ENCODE measurements at places on chromosomes 7 and 10.

DNA sequence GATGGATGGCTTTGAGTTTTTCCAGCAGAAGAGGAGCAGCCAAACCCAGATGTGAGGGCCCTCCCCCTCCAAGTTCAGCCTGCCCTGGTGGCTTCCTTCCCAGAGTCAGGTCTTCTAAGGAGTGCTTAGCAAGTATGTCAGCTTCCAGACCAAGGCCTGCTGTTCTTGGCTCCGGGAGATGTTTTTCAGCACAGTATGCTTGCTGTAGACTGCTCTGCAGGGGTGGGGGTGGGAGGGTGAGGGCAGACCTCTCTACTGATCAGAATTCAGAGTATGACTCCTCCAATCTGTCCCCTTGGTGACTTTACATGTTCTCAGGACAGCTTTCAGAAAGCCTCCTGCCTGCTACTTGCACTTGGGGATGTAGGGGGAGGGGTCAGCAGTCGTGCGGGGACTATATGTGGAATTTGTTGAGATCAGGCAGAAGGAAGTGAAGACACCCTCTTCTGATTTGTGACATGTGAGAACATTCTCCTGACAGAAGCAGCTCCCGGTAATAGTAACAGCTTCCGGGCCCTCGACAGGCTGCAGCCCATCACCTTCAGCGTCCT lies 516.4 kb upstream of the ZMIZ1 start:
- DNase-seq = no peak

GRCh38 chr7:128840326-128841170 lies 10.3 kb downstream of the FLNC start:
- DNase-seq = no peak

- no peak for DNase-seq
Observed at GRCh38 chr7:155893664-155894063, 81.4 kb upstream of the SHH start.

GRCh38 chr7:15669443-15670090 lies 16.9 kb downstream of the MEOX2 start:
- DNase-seq = no peak

GRCh38 chr10:103602028-103602851 lies 108.7 kb downstream of the NEURL1 start:
- no peak for DNase-seq

- DNase-seq = no peak
Observed at GRCh38 chr10:24575481-24576002, 148.1 kb downstream of the ARHGAP21 start.

DNA sequence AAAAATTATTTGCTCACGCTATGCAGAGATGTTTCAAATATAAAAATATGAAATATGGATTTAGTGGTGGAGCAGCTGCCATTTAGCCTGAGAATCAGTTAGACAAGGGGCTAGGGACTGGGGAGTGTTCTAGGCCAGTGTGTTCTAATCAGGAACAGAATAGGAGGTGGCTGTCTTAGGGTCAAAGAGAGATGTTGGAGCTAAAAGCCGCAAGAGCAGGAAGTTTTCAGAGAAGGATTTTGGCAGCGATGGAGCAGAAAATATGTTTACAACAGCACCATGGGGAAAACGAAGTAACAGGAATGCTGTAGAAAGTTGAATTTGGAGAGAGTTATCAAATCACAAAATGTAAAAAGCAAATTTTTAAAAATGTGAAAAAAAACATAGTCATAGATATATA lies 314.0 kb upstream of the SEMA3A start:
- no peak for DNase-seq

DNA sequence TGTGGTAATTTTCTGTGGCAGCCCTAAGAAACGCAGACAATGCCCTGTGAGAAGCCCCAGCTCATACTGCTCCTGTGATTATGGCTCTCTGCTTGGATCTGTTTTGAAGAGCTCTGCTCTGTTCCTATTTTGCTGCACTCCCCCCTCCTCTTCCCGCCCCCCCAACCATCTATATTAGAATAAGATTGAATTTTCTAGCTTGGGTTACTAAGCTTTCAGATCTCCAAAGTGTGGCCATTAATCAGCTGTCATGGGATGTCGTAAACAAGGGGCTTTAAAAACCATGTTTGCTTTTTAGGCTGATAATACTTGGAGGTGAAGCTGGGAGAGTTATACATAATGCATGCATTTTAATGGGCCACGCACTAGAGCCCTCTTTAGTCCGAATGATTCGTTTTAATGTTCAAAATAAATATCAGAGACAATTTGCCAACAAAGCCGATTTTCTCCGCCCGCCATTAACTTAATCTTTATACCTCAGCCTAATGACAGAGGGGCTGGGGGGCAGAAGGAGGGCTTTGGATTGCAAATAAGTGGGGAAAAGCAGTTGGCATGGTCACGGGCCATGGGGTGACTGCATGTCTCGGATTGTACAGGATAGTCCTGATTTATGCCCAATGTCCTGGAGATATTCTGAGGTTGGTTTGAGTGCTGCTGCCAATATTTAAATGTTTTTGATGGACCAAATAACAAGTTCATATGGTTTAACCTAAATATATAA lies 165.5 kb downstream of the RPS24 start:
- no peak for DNase-seq

GRCh38 chr10:61819208-61819607 lies 82.3 kb upstream of the ARID5B start:
- DNase-seq = no peak

- DNase-seq = no peak
Observed at GRCh38 chr10:101615525-101616116, 27.5 kb downstream of the DPCD start.

- no peak for DNase-seq
Observed at GRCh38 chr7:39623732-39624441, 515 bp downstream of the RALA start.

DNA sequence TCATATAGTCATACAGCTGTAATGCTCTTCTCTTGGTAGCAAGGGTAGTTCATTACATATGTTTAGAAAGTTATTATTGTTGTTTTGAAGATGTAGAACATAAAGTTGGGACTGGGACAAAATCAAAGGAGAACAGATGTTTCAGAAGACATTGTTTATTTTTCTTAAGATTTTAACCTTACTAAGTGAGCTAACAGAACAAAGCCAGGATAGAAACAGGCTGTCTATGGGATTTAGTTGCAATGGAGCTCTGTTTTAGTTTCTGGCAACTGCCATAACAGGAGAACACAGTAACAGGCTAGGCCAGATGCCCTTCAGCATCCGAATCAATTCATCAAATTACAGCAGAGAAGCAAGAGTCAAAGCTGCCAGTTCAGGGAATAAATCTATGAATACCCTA lies 382.4 kb downstream of the ARL4A start:
- no peak for DNase-seq
